Urothelium cell line (cell line): ENCODE measurements at places on chromosomes 3 and 15.
A peak's percentile ranks its signal among the peaks of the same experiment; 100 is the strongest.

DNA sequence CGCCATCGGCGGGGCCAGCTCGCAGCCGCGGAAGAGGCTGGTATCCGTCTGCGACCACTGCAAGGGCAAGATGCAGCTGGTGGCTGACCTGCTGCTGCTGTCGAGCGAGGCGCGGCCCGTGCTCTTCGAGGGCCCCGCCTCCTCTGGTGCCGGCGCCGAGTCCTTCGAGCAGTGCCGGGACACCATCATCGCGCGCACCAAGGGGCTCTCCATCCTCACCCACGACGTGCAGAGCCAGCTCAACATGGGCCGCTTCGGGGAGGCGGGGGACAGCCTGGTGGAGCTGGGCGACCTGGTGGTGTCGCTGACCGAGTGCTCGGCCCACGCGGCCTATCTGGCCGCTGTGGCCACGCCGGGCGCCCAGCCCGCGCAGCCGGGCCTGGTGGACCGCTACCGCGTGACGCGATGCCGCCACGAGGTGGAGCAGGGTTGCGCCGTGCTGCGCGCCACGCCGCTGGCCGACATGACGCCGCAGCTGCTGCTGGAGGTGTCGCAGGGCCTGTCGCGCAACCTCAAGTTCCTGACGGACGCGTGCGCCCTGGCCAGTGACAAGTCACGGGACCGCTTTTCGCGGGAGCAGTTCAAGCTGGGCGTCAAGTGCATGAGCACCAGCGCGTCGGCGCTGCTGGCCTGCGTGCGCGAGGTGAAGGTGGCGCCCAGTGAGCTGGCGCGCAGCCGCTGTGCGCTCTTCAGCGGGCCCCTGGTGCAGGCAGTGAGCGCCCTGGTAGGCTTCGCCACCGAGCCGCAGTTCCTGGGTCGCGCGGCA, 1.8 kb downstream of the TLNRD1 start:
- peak; percentile 49 for DNase-seq

- peak; percentile 76 for DNase-seq
These were observed 59.1 kb upstream of the COL8A1 start for GRCh38 chr3:99579246-99579645.

DNA sequence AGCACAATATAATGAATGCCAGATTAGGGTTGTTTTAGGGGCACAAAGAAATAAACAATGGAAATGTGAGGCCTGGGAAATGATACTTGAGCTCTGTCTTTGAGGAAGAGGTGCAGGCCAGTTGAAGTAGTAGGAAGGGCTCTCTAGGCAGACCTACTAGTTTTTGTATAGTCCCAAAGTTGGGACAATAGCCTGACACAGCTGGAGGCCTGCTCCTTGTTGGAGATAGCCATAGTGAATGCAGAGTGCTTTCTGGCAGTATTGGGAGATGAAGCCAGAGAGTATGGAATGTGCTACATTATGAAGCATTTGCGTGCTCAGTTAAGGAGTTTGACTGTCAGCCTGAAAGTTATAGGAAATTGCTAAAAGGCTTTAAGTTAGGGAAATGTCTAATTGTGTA, 251.2 kb upstream of the ZPLD1 start:
- DNase-seq: no peak

DNA sequence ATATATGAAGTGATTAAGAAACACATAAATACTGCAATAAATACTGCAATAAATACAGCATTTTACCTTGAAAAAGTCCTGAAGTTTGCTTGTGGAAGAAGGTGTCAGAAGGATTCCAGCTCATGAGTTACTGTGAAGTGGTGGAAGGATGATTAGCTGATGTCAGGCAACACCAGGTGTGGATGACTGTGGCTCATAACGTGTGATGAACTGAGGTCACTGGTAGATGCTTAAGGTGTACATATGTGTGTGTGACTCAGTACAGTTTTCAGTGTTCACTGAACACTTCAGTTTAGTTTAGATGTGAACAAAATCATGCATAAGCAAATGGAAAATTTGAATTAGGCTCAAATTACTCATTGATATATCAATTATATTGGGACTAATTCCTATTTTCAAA, 1045.0 kb downstream of the NTRK3 start:
- no peak for DNase-seq

- no peak for DNase-seq
These were observed 15.7 kb upstream of the ARID3B start for GRCh38 chr15:74525309-74525708.

DNA sequence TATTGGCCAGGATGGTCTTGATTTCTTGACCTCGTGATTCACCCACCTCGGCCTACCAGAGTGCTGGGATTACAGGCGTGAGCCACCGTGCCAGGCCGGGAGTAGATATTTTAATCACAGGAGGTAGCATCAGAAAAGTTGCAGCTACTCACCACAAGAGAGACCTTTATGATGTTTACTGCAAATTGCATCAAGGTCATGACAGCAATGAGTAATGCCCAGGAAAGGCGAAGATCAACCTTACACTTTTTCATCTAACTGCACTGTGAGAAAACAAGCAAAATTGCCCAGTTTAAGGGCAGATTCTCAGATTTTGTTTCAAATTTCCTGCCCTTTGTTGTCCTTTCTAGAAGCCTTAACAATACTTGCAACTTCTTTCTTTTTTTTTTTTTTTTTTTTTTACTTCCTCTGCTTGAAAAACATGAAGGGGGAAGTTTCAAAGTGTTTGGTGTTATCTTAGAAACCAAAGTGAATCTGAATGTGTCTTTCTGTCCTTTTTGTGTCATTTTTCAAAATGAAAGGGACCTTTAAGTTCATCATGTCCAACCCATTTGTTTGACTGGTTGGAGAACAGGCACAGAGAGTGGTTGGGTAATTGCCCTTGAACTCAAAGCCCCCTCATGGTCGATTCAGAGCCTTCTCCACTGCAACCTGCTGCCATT, 25.0 kb downstream of the TGFBR2 start:
- no peak for DNase-seq

DNA sequence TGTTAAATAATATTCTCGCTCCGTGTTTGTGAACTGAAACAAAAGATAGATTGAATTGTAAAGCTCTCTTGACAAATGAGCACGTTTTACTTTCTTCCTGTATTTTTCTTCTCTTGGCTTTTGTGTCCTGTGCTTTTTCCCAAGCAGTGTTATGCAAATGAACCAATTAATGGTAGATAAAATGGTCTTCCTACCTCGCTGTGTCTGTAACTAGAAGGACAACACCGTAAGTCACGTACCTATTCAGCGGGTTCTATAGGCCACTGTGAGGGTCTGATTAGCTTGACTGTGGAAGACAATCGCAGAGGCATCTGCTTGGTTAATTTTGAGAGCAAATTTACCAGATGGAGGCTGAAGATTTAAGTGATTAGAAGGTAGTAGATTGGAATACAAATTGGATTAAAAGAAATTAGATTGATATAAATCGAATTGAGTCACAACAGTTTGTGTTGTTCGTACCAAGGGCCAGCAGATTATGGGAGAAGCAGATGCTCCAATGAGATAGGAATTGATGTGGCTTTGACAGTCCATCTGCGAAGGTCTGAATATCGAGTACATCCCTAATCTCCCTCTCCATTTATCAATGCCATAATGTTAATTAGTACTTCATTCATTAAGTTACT, 40.2 kb downstream of the ROBO2 start:
- no peak for DNase-seq

DNA sequence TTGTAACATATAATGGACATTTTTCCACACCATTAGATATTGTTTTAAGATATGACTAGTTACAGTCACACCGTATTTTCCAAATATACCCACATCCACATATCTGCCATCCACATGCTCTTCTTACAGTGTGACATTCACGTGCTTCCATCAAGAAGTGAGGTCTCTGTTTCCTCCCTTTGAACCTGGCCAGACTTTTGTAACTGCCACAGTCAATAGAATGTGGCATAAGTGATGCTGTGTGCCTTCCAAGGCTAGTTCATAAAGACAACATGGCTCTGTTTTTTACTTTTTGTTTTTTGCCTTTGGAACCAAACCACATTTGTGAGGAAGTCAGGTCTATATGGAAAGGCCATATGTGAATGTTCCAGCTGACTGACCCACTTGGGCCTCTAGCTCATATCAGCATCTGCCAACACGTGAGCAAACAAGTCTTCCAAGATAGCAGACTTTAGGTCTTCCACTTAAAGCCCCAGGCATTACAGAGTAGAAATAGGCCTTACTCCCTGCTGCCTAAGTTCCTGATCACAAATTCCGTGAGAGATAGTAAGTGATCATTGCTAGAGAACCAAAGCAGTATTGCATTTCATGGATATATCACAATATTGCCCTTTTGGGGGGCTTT, 27.1 kb downstream of the EIF1B start:
- no peak for DNase-seq

DNA sequence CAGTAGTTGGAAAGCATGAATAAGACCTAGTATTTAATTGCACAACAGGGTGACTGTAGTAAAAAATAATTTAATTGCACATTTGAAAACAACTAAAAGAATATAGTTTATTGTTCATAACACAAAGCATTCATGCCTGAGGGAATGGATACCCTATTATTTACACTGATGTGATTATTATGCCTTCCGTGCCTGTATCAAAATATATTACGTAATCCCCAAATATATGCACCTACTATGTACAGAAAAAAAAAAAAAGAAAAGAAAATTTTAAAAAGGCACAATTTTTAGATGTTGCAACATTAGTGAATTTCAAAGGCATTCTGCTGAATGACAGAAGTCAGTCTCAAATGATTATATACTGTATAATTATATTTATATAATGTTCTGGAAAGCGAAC, 647.2 kb upstream of the BCHE start:
- no peak for DNase-seq

- DNase-seq: no peak
These were observed 85.1 kb downstream of the FSIP1 start for GRCh38 chr15:39697509-39697908.

GRCh38 chr3:110710603-110711002, 361.0 kb upstream of the NECTIN3 start:
- DNase-seq: no peak

GRCh38 chr3:170852324-170852723, 17.7 kb downstream of the RPL22L1 start:
- DNase-seq: no peak

- DNase-seq: no peak
These were observed 87.8 kb downstream of the ASB7 start for GRCh38 chr15:100690032-100690794.

DNA sequence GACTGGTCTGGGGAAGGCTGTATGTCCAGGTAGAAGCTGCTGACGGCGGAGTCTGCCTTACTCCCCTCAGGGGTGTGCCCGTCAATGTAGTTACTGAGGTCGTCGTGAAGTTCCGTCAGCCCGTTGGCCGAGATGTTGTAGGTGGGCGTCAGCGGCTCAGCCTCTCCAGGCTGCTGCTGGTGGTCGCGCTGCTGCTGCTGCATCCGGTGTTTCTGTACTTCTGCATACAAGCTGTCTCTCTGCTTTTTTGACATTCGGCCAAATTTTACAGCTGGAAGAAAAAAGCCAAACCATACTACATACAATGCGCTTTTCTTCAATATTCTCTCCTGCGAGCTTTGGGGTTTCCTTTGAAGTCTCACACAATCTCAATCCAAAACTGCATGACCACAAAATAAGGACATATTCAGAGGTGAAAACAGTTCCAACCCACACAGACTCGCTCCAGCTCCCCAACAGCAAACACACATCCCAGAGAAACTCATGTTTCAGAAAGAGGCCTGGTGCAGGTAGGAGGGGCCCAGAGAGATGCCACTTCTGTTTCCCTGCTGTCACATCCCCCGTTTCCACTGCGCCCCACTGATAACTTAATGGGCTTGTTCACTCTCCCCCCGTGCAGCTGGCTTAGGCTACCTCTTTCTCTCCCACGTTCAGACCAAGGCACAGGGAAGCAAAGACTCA, 32.5 kb upstream of the ICE2 start:
- no peak for DNase-seq

GRCh38 chr15:37100109-37100965, at the start of gene MEIS2:
Gene MEIS2 (minus strand): TSS chr15:37100549. CDS start chr15:37099466, 1,083 bp downstream.
- peak; percentile 57 for DNase-seq

DNA sequence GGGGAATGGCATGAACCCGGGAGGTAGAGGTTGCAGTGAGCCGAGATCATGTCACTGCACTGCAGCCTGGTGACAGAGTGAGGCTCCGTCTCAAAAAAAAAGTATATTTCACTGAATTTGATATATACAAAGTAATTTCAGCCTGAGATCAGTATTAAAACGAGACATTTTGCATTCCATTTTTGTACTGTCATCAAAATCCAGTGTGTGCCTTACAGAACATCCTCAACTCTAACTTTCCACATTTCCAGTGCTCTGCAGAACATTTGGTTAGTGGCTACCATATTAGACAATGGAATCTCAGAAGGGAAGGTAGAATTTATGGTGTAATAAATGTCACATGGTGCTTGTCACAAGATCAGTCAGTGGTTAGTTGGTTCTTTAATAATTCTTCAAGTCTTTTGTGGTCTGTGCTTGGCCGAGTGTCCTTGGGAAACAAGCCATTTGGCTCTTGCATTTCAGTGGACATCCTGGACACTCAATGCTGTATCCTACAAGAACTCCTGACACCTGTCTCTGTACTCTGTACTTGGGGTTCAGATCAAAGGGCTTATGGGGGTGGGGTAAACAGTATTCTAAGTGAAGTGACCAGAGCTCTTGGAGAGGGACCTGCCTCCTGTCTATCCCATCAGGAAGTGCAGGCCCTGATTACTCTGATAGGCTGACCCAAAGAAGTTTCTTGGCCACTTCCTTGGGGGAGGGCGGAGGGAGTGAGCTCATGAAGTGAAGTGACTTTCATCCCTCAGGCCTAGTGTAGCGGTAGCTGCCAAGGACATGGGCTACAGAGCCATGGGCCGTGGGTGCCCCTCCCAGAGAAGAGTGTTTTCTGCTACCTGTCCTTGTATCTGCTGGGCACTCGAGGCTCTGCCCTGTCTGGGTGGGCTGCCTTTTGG, 3.7 kb downstream of the ACVR2B start:
- DNase-seq: no peak
